ENCODE measurements at places on chromosomes 5 and 9.

DNA sequence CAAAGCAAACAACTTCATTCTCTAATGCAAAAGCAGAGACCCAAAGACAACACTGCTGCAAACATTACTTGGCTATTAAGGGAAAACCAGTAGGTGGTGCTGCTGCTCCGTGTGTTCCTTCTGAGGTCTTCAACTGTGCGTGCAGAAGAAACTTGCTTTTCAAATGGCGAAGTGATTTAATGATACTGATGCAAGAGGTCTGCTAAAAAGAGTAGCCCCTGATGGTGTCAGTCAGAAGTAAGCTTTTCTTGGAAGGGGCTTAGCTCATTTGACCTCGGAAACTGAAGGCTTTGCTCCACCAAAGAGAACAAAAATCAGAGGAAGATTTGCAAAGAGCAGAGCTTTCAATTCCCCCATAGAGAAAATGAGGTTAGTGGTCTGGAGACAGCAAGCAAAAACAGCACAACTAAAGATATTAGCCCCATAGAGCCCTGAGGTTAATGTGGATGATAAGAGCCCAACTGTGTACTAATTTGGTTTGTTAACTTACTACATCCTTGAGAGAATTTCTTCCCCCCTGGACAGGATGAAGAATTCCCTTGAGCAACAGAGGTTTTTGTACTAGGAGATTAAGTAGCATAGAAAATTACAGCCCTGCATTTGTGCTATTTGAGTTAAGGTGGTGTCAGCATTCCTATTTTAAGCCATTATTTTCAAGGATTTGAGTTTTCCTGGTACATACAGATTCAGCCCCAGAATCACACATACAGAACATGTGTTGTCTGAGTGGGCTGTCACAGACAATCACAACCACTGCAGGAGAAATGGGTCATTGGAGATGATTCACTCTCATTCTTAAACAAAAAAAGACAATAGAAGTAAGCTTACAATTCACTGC lies 153.2 kb upstream of the C9orf72 start:
- no peak for DNase-seq

GRCh38 chr5:124871303-124871702 lies 124.9 kb upstream of the ZNF608 start:
- DNase-seq: no peak

DNA sequence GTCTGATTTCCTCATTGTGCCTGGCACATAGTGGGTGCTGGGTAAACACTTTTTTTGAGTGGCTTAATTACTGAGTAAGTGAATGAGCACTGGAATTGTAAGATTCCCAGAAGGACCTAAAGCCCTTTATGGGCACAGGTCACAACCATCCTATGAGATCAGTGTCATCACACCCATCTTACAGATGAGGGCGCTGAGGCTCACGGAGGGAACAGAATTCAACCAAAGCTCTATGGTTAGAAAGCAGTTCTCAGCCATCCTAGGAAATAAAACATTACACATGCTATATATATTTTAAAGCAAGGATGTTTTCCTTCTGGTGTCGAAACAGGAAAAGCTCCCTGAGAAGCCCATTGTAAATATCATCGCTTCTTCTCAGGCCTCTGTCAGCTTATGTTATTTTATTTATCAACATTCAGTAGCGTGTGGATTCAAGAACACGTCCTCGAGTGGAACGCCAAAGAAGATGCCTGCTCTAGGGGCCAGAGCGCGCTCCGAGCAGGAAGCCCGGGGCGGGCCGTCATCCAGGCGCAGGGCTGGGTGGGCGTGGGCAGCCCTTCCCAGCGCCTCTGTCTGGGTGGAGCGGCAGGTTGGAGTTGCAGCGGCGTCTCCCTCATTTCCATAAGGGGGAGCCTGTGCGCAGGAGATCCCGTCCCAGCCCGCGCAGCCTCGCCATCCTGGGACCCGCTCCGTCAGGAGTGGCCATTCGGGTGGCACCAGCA lies 155.8 kb upstream of the SMIM23 start:
- DNase-seq: no peak

GRCh38 chr9:105978336-105978735 lies 284.0 kb downstream of the TMEM38B start:
- no peak for DNase-seq

DNA sequence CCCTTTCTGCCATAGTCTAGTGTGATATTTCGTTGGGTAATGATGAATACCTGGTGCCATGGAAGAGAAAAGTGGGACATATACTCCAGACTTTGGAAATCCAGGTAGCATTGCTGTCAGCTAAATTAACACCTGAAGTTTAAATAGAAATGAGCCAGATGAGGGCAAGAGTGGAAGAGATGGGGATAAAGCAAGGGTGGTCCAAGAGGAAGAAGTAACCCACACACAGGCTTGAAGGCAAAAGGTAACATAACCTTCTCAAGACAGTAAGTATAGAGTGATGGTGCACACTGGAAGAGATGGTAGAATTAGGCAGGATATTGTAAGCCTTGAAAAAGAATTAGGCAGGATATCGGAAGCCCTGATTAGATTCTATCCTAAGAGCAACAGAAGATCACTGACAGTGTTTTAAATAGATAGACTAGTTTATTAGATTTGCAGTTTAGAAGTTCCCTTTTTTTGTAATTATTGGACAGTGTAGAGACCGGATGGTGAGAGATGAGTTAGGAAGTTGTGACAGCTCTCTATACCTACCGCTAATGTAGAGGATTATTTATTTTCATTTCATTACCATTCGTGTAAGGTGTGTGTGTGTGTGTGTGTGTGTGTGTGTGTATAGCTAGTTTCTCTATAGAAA lies 16.8 kb downstream of the ANXA1 start:
- DNase-seq: no peak

GRCh38 chr5:3024126-3024525 lies 272.6 kb upstream of the IRX2 start:
- DNase-seq: no peak

DNA sequence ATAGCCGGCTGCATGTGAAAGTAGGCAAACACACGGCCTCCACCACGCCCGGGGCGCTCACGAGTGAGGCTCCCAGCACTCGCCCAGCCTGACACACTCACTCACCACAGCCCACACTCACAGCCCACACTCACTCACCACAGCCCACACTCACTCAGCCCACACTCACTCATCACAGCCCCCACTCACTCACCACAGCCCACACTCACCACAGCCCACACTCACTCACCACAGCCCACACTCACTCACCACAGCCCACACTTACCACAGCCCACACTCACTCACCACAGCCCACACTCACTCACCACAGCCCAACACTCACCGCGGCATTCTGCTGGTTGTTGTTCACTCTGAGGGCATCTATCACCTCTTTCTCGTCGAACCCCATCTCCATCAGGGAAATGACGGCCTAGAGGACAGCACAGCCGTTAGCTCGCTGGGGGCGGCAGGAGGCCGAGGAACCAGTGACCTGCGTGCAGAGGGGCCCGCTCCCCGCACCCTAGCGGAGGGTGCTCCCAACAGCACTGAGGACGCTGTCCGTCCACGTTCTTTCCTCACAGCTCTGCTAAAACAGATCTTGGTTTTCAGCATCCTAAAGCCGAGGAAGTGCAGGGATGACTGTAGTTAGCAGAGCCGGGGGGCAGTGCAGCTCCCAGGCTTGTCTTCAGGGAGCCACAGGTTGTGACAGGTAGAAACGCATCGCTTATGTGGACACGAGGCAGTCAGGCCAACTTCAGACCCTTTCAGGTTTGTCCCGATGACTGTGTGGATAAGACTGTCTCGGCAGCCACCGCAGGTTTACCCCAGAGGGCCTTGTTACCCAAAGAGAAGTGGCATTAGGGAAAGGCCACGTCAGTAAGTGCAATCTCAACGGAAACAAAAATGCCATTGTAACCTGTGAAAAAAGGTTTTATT lies 21.6 kb downstream of the UBAC1 start:
- no peak for DNase-seq

DNA sequence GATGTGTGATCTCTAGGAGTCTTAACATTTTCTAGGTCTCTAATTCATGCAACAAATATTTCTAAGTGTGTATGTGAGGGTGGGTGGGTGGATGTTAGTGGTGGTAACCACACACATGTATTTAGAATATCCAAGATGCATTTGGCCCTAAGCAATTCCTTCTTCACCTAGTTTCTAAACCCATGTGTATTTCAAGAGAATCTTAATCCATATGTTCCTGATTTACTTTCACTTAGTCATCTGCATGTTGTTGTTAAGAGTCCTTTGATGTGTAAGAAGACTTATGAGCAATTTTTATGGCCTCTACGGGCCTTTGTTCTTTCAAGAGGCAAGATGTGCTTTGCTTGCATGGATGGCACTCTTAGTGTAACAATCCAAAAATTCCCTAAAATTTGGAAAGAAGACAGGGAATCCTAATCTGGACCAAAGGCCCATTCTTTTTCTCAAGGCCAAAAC lies 282.6 kb downstream of the SPATA31D1 start:
- DNase-seq: no peak

- DNase-seq: no peak
These were observed 29.4 kb downstream of the LCP2 start for GRCh38 chr5:170268153-170268689.

DNA sequence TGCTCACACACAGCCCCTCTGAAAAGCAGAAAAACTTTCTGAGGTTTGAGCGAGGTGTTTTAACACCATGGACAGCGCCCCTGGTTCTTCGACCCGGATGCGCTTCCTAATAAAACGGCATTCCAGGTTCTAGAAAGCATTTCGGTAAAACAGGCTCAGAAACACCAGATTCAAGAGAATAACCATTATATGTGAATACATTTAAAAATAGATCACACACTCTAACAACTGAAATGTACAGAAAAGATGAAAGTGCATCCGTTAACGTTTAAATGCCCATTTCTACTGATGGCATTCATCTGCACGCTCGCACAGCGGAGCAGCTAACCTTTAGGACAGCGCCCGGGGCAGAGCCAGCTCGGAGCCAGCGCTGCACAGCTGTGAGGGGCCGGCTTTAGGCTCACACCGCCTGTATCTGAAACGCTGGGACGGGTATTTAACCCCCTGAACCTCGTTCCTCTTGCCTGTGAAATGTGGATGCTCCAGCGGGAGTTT lies 26.3 kb upstream of the TENT4A start:
- DNase-seq: no peak

- DNase-seq: no peak
These were observed 2.7 kb downstream of the PTGER4 start for GRCh38 chr5:40682154-40683017.

GRCh38 chr5:68875351-68875750 lies 218.5 kb upstream of the SLC30A5 start:
- no peak for DNase-seq

- DNase-seq: no peak
These were observed 30.1 kb upstream of the ZBED3 start for GRCh38 chr5:77117161-77117560.

DNA sequence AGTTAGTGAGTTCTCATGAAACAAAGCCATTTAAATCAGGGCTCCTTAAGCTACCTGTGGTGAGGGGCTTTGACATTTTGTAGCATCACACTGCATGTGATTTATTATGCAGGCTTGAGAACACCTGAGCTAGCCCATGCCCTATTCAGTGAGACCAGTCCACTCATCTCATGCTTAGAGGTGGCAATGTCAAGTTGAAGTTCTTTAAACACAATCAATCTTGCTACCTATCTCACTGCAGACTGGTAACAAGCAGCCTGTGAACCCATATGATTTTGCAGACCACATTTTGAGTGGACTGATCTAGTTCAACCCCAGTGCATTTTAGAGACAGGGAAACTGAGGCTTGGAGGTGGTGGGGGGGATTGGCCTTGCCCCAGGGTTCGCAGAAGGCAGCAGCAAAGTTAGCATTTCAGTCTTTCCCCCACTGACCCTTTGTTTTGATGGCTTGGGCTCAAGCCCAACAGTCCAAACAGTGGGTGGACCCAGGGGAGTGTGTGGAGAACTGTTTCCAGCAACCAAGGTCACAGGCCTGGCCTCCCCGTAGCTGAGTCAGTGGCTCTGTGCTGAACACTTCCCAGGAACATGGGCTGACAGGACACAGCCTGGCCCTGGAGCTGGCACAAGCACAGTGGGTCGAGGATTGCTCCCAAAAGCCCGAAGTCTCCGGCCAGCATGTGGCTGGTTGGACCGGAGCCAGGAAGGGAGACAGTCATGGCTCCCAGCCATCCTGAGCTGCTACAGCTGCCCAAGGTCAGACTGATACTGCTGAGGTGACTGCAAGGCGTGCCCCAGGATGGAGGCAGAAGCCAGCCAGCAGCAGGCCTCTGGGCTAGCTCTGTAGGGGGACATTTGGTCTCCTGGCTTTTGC lies 95.3 kb downstream of the RGS3 start:
- no peak for DNase-seq

- DNase-seq: no peak
These were observed 50.0 kb downstream of the ROPN1L start for GRCh38 chr5:10491673-10492026.

- DNase-seq: no peak
These were observed 53.0 kb upstream of the PDZD2 start for GRCh38 chr5:31585895-31586270.

- peak; percentile 59 for DNase-seq
These were observed 70.2 kb upstream of the ALDH1A1 start for GRCh38 chr9:73023025-73023541.

- DNase-seq: no peak
These were observed 3.2 kb upstream of the AKNA start for GRCh38 chr9:114390952-114391351.

DNA sequence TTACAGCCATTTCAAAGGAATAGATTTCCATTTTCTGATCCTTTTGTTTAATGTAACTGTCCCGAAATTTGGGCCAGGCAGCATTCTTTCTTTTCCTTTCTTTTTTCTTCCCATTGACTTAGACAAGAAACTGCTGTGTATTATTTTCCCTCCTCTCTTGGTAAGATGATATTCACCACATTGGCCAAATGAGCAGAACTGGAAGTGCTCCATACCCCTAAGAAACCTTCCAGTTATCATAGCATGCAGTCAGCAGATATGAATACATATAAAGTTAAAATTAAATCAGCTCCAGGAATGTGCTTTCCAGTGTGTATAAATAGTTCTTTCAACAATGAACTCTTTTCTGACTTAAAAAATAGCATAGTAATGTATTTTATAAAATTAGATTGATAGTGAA lies 168.5 kb upstream of the GAS1 start:
- DNase-seq: no peak

DNA sequence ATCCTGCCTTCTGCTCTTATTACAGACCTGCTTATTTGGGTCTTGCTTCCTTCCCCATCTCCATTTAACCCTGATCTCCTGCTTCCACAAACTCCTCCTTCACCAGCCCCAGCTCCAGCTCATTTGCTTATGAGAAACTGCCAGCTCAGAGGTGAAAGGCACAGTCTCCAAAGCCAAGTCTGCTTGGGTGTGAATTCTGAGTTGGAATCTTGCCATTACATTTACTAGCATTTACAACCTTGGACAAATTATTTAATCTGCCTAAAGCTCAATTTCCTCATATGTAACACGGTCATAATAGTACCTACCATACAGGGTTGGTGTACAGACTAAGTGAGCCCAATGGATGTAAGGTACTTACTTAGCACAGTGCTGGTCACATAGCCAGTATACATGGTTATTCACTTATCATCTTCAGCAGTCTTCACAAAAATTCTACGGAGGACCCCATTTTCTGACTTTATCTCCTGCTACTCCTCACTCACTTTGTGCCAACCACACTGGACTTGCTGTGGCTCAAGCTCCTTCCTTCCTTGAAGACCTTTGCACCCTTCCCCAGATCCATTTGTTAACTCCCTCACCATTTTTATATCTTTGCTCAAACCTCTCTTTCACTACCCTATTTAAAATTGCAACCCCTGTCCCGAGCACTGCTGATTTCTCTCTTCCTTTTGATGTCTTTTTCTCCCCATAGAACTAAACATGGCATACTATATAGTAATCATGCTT lies 86.2 kb downstream of the DOCK2 start:
- no peak for DNase-seq

- no peak for DNase-seq
These were observed 109.6 kb downstream of the PIK3R1 start for GRCh38 chr5:68325065-68325580.
